ENCODE measurements at places on chromosomes 4 and X. TPM values are rescaled to one million over a fixed set of nuclear protein-coding genes. Genes with fewer than 3 reads are reported as not detected.

DNA sequence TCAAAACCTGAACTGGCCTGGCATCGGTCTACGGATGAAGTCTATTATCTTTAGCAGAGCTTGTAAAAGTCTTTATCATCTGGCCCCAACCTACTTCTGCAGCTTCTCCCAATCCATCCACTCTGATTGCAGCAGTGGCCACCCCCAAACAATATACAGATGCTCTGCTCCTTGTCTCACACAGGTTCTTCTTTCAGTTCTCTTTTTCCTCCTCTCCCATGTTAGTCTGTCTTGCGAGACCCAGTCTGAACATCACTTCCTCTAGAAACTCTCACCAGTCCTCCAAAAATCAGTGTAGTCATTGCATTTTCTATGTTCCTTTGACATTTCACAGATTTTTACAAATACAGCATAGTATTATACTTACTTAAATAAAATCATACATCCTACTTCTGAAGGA lies 163.0 kb downstream of the FRMPD4 start:
- no peak for DNase-seq

GRCh38 chr4:101039367-101039766 lies 308.0 kb downstream of the PPP3CA start:
- DNase-seq = no peak

Gene GAGE12F
- polyA plus RNA-seq = not detected

GRCh38 chr4:1300466-1301455 lies 11.1 kb downstream of the MAEA start:
- peak; percentile 92 for DNase-seq

Gene NWD2
- not detected for polyA plus RNA-seq

DNA sequence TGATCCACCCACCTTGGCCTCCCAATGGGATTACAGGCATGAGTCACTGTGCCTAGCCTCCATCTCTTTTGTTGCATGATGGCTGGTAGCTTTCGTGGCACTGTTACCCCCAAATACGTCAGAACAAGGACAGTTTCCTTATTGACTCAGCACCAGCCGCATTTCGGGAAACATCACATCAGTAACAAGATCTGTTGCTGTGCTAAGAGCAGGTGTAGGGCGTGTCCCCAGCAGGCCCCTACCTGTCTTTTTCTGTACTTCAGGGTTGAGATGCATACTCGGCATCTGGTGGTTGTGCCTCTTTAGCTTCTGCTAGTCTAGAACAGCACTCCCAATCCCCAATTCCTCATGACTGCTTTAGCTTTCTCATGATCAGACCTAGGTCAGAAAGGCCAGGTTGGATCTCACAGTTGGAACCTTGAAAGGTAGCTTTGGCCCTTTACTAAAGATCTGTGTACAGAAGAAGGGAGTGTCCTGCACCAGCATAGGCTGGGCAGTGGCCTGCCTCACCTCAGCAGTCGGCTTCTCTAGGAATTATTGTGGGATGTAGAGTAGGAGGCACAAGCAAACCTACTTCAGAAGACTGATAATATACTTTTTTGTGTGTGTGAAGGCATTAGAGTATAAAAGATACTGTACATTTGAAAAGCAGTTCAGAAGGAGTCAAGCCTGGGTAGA lies 36.8 kb downstream of the NSD2 start:
- peak; percentile 97 for DNase-seq

GRCh38 chr4:172103456-172103855 lies 290.3 kb downstream of the GALNTL6 start:
- no peak for DNase-seq

DNA sequence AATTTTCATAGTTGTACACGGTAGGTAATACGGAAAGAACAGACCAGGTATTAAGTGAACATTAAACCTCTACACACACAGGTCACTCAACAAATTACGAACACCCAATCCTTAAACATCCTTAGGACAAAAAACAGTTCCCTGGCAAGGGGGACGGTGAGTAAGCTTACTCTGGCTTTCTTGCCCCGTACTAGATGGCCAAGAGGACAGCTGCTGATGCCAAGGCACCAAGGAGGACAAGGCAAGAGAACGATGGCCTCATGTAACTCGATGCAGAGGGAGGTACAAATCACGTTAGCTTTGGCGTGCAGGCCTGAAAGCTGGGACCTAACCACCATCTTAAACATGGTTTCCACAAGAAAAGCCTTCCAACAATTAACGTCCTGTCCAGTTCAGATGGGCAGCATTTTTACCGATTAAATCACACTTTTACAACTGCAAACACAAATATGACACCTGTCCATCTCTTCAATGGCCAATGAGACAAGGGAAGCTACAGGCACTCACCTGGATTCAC lies 23.7 kb downstream of the FAT1 start:
- DNase-seq = no peak

DNA sequence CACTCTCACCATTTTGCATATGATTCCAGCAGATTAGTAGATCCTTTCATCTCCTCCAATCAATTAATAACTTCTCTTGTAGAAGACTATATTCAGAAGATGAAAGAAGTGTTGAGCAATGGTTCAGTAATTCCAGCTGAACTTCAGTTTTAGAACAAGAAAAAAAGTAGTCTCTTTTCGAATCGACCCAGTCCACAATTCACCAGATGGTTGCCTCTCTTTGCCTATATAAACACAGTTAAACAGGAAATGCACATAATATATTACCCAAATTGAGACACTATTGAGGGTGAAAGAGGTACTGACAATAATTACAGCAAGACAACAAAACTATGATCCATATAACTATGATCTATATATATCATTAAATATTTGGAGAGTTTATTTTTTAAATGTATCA lies 16.8 kb upstream of the FAM241A start:
- DNase-seq = no peak

GRCh38 chr4:142284402-142285221 lies 561.5 kb downstream of the INPP4B start:
- DNase-seq = no peak

Gene ACOX3
- polyA plus RNA-seq = 12.9 TPM

- no peak for DNase-seq
Observed at GRCh38 chr4:48180234-48180633, 46.2 kb upstream of the TXK start.

- peak; percentile 23 for DNase-seq
Observed at GRCh38 chr4:80989921-80990544, 40.5 kb upstream of the BMP3 start.

- no peak for DNase-seq
Observed at GRCh38 chr4:5631352-5632065, 76.8 kb downstream of the EVC2 start.

- DNase-seq = peak; percentile 58
Observed at GRCh38 chr4:6272863-6273660, 3.4 kb downstream of the WFS1 start.

- no peak for DNase-seq
Observed at GRCh38 chr4:155734065-155734464, 24.8 kb upstream of the GUCY1B1 start.

Gene NEIL3
- 7.7 TPM for polyA plus RNA-seq

DNA sequence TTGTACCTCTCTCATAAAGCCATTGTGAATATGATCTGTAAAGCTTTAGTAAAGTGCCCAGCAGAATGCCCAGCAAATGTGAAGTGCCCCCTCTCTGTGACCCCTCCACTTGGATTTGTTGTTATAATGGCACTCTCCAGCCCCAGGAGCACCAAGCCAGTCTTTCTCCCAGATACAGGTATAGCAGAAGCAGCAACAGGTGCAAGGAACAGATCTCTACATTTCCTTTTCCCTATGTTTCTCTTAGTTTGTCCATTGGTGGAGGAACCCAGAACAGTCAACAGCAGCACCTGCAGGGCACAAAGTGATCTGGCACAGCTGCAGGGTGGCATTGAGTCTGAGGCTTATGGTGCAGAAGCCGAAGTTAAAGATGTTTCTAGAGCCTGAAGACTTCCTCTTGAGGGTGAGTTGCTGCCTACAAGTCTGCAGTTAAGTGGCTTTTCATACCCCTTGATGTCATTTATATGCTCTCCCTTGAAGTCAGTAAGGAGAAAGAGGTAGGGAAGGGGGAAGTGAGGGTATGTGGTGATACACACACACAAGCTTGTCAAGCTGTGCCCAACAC lies 16.1 kb upstream of the CXCL3 start:
- DNase-seq = no peak

GRCh38 chr4:99979872-99980271 lies 29.8 kb upstream of the H2AZ1 start:
- peak; percentile 65 for DNase-seq

GRCh38 chr4:77593993-77594392 lies 11.6 kb upstream of the CXCL13 start:
- DNase-seq = no peak

DNA sequence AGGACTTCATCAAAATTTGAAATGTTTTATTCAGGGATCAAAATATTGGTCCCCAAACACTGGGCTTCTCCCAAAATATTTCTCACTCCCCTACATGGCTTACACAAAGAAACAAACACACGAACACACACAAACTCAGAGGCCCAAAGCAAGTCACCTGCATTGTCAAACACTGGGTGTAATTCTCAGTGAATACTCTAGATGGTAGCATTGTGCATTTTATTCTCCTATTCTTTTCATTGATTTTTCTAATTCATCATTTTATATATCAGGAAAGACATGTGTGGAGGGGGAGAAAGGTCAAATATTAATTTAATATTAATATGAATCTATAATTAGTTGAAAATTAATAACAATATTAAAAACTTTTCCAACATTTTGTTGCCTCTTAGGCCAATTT lies 72.3 kb upstream of the TNMD start:
- no peak for DNase-seq

- peak; percentile 9 for DNase-seq
Observed at GRCh38 chrX:39688576-39689375, 409.0 kb downstream of the BCOR start.

DNA sequence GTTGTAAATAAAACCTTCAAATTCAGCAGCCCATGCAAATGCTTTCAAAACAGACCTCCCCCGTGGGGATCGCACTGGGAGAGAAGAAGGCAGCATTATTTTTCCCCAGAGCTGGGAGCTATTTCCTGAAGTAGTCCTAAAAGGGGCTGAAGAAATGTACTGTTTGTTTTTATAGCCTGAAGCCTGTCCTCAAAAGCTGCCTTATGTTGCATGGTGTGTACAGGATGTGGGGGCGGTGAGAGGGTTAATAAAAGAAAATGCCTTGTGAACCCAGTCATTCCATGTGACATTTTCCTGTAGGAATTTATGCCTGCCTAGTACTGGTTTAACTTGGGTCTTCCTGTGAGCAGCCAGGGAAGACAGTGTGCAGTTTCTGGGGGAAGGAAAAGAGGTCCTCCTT lies 144.1 kb downstream of the SOWAHB start:
- peak; percentile 66 for DNase-seq

GRCh38 chrX:24198101-24198500 lies 48.6 kb downstream of the ZFX start:
- no peak for DNase-seq

DNA sequence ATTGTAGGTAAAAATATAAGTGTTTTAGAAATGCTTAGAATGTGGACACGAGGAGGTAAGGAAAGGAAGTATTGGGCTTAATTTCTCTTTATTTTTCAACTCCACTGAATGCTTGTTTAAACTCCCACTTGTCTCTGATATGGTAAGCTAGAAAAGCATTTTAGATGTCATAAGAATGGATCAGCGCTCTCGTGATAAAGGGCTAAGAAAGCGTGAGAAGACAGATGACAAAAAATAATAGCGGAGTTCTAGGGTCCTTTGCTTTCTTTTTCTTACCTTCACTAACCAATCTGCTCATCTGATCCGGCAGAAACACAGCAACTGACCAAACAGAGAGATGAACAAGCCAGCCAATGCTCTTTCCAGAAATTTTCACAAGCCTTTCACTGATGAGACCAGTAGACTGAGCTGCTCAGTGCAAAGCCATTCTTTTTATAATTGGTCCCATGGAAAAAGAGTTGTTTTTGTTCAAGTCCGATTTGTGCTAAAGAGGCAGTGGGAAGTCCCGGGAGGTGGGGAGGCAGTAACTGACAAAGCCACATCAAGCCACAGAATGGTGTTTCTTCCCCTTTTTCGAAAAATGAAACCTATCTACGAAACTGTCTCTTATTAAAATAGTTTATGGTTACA lies at the start of gene TASL:
Gene TASL, minus strand, starts transcription at position 405 of the 630 bp plus-strand sequence. CDS start 17,411 bp downstream, outside the sequence.
- DNase-seq = no peak
